Natural killer cell (primary cell): ENCODE measurements at places on chromosomes 7 and 10.

GRCh38 chr7:35268953-35269352, 15.1 kb upstream of the TBX20 start:
- DNase-seq = no peak

DNA sequence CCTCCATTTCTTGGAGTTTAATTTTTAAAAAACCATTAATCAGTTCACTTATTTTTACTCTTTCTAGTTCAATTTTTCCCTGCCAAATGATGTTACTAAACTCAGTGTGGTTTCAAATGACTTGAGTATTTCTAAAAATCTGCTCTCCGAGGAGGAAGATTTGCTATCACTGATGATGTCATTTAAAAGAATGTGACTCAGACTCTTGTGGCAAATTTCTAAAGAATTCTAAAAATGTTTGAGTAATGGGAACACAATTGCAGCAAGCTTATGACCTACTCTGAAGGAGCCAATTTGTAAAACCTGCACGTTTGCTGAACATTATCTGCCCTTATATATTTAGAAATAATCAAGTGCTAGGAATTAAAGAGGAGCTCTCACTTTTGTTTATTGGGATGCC, 88.6 kb downstream of the SPAG6 start:
- DNase-seq = no peak

DNA sequence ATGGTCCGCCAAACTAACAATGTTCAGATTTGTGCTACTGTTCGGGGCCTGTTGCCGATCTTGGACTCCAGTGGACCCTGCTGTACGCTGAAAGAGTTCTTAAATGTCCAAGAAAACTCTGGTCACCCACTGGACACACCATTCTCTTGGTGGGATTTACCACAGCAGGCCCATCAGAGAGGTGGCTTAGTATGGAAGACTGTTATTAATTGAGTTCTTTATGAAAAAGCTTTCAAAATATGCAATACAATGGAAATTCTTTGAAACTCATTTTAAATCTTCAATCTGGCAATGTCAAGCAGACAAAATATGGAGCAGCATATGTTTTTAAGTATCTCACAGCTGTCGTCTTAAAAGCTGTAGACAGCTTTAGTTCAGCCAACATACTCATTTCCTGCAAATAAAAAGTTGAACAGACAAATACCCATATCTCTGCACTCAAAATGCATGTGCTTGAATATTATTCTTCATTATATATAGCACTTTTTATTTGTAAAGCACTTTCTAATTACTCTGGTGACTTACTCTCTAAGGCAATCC, 37.4 kb upstream of the GRM8 start:
- no peak for DNase-seq

DNA sequence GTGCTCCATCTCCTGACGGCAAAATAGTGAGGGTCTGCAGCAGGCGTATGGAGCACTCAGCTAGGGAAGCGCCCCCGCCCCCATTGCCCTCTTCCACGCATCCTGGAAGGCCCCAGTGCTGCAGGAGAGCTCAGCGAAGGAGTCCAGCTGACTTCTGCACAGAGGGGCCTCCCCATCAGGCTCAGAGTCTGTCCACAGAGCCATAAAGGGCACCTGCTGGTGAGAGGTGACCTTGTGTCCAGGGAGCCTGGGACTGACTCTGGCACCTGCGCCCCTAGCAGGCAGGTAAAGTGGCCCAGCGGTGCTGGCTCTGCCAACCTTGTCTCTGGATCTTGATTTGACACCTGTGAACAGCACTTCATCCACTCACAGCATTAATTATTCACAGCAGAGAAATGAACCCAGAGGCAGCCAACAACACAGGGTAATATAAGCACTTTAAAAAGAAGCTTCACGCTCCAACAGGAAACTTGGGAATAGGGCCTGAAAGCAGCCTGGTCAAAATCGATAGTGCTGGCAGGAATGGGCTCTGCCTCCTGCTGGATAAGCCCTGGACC, 59.6 kb downstream of the VOPP1 start:
- no peak for DNase-seq

DNA sequence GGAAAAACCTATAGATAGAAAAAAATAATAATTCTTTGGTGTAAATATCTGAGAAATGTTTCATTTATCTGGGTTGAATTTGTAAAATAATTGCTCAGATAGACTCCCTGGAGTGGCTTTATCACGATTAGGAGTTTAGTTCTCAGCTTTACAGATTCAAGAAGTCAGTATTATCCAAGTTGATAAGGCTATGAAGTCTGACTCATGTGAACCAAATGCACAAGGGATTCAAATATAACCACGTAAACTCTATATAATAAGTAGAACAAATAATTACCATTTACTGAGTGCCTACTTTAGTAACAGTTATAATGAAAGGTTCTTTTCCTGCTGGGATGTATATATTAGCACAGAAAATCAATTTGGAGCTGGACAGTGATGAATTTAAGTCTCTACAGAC, 290.4 kb downstream of the PRKG1 start:
- DNase-seq = no peak
